ENCODE measurements at places on chromosomes 6 and 20. TPM values are rescaled to one million over a fixed set of nuclear protein-coding genes. Genes with fewer than 3 reads are reported as not detected.
A peak's percentile ranks its signal among the peaks of the same experiment; 100 is the strongest.

- peak; percentile 48 for DNase-seq
These were observed 35.2 kb upstream of the ZSCAN23 start for GRCh38 chr6:28478518-28478917.

DNA sequence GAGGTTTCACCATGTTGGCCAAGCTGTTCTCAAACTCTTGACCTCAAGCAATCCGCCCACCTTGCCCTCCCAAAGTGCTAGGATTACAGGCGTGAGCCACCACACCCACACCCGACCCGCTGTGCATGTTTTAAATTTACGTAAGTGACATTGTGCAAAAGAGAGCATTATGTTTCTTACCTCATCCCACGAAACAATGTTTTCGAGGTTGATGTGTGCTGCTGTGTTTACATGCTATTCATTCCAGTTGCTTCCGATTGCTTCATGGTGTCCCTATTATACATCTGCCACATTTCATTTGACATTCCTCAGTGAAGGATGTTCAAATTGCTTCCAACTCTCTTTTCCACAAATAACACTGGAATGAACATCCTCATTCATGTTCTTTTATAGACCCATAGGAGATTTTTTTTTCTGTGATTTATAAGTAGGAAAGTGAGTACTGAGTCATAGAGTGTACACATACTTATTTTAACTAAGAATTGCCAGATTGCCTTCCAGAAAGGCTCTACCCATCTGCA, 403.9 kb upstream of the JARID2 start:
- peak; percentile 15 for DNase-seq

GRCh38 chr6:378958-379409, 12.6 kb upstream of the IRF4 start:
- DNase-seq = peak; percentile 2

DNA sequence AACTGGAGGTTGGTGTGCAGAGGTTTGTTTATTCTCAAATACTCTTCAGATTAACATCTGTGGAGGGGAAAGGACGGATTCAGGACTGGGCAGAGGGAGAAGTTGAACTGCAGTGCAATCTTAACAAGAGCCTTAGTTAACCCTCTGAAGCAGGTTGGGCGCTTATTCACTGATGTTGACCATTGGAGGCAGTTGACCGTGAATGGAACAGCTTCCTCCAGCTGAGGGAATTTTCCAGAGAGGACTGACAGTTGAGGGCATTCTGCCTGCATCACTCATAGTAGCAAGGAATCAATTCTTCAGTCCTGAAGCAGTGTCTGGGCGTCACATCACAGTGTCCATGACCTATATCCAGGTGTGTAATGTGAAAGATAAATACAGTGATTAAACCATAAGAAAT, 80.9 kb downstream of the PLCB4 start:
- no peak for DNase-seq

DNA sequence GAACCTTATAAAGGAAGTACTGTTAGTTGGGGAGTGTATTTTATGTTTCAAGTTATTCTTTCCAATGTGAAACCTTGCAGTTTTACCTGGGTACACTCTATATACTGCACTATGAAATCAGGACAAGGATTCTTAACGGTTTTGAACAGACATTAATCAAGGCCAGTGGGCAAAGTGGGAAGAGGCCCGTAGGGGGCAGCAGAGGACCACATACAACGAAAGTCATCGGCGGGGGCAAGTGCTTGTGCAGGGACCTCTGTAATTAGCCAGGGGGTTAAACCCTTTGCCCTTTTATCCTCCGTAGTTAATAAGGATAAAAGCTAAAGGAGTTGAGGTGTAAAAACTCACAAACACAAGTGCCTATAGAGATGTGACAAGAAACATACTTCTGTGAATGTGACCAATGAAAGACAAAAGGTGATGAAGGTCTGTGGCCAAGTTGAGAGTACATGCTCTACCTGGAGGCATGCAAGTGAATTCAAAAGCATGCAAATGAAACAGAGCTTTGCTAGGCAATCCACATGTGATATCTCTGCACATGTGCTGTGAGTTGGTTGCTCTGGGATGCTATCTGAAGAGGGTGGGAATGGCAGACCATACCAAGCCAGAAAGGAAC, 392.7 kb upstream of the MAN1A1 start:
- DNase-seq = peak; percentile 48

DNA sequence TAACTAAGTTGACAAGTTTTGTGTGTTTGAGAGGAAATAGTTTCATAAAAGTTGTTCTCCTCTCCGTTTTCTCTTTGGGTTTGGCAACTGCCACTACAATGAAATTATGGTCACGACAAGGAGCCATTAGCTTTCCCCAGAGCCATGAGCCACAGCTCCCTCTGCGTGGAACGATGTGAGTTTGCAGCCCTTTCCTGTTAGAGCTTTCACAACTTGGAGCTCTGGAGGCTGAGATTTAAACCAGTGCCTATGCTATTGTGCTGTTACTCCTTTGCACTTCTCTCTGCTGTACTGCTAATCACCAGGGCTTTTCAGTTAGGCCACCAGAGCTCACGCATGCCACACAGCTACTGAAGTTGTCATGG, 29.3 kb upstream of the TXNDC5 start:
- DNase-seq = no peak

- peak; percentile 69 for DNase-seq
These were observed 1.6 kb downstream of the PRDM1 start for GRCh38 chr6:106087548-106088325.

- DNase-seq = no peak
These were observed 494 bp downstream of the RHAG start for GRCh38 chr6:49635978-49636712.

GRCh38 chr20:12014276-12014675, 96.6 kb downstream of the BTBD3 start:
- DNase-seq = no peak

- DNase-seq = peak; percentile 57
These were observed 110.3 kb downstream of the CARMIL1 start for GRCh38 chr6:25389471-25389870.

GRCh38 chr20:51634257-51634656, 91.7 kb upstream of the NFATC2 start:
- no peak for DNase-seq

GRCh38 chr6:162973980-162974379, 246.2 kb downstream of the PACRG start:
- DNase-seq = no peak

- no peak for DNase-seq
These were observed 10.5 kb downstream of the RPS6KA2 start for GRCh38 chr6:166616261-166617238.

DNA sequence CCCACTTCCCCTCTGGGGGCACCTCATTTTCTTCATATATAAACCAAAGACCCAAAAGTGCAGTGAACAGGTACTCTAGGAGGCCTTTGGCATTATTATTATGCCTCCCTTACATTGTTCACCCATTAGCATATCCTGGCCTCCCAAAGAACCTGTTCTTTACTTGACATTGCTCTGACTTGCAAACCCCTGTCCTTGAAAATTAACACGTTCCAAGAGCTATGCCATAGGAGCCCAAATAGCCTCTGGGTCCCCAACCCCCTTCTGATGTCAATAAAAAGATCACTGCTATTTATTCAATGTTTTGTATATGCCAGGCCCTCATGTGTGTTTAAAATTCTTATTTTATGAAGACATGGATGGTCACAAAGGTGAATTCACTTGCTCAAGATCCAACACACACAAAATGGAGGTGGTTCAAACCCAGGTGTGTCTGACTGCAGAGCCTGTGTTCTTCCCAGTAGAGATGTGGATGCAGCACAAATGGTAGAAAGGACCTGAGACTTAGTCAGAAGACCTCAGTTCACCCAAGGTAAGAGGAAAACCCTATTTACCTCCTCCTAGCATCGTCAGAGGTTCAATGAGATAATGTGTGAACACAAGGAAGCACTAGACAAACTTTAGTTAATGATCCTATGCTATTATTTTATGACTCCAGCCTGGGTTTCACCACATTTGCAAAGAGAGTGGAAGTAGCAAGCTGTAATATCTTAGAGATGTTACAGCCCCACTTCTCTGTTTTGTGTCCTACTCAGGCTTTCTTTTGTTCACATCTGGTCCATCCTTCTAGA, 36.6 kb downstream of the BCL2L1 start:
- no peak for DNase-seq

- peak; percentile 49 for DNase-seq
These were observed 174.4 kb upstream of the RIN2 start for GRCh38 chr20:19583532-19584175.

DNA sequence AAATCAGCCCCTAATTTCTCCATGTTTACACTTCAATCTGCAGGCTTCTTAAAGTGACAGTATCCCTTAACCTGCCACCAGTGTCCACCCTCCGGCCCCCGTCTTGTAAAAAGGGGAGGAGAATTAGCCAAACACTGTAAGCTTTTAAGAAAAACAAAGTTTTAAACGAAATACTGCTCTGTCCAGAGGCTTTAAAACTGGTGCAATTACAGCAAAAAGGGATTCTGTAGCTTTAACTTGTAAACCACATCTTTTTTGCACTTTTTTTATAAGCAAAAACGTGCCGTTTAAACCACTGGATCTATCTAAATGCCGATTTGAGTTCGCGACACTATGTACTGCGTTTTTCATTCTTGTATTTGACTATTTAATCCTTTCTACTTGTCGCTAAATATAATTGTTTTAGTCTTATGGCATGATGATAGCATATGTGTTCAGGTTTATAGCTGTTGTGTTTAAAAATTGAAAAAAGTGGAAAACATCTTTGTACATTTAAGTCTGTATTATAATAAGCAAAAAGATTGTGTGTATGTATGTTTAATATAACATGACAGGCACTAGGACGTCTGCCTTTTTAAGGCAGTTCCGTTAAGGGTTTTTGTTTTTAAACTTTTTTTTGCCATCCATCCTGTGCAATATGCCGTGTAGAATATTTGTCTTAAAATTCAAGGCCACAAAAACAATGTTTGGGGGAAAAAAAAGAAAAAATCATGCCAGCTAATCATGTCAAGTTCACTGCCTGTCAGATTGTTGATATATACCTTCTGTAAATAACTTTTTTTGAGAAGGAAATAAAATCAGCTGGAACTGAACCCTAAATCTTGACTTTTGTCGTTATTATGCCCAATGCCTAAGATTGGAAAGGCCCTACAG, 4.5 kb downstream of the SOX4 start:
- DNase-seq = no peak

- peak; percentile 91 for DNase-seq
These were observed 34.9 kb downstream of the ANGPT4 start for GRCh38 chr20:881051-881782.

DNA sequence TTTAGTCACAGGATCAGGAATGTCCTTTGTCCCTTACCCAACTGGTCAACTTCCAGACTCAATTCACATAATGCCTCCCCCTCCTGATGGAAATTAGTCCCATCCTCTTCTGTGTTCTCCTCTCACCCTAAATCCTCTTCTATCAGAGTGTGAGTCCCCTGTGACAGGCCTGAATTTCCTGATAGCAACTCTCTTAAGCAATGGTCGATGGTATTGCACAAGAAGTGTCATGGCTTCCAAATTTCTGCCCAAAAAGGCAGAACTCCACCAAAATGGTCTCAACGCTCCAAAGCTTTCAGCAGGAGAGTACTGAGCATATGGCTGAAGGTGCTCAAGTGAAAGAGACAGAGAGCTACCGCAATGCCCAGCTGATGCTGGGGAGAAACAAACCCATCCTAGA, 2.4 kb downstream of the PREP start:
- no peak for DNase-seq

- no peak for DNase-seq
These were observed 115.3 kb upstream of the SPACA1 start for GRCh38 chr6:87932361-87932760.

DNA sequence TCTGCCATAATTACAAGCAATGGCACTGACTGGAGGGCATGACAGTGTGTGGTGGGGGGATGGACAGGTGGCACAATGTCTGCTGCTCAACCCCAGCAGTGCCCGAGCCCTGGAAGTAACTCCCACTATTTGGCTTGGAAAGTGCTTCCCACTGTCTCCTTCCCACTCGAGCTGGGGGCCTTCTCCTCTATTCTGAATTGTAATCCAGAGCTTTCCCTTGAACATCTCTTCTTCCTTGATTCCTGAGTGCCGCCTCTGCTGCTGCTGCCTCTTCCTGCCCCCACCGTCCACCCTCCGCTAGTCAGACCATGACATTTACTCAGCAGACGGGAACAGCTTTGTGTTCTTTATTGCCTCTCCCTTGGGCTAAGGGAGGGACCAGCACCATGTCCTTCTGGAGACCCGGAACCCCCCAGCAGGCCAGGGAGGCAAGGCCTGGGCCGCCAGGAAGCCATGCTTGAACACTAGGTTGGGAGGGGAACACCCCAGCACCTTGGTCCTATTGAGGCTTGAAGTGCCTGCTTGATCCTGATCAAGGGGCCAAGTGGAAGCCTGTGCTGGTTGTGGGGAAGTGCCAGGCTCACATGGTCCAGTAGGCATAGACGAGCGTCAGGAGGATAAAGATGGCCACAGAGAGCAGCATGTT, 17.0 kb downstream of the CCDC167 start:
- DNase-seq = no peak

- no peak for DNase-seq
These were observed 10.3 kb upstream of the ADGRG6 start for GRCh38 chr6:142291512-142291911.

DNA sequence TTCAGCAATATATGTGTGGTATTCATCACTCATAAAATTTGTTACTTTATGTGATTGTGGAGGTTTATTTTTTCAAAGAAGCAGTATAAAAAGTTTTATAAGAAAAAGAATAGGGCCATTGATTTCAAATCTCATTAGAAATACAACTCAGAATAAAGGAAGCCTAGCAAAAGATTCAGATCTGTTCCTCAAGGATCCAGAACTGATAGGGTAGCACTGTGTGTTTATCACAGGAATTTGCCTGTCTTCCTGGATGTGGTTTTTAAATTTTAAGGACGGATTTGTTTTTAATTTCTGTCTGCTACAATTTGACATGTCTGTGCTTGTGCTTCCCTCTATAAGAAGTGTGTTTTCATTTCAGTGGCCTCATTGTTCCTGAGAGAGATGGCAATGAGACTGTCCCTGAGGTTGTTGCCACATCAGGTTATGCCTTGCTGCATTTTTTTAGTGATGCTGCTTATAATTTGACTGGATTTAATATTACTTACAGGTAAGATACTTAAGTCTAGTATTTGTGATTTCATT, 74.6 kb downstream of the ATRN start:
- no peak for DNase-seq

- DNase-seq = no peak
These were observed 43.8 kb downstream of the TAF4 start for GRCh38 chr20:62021793-62022385.

DNA sequence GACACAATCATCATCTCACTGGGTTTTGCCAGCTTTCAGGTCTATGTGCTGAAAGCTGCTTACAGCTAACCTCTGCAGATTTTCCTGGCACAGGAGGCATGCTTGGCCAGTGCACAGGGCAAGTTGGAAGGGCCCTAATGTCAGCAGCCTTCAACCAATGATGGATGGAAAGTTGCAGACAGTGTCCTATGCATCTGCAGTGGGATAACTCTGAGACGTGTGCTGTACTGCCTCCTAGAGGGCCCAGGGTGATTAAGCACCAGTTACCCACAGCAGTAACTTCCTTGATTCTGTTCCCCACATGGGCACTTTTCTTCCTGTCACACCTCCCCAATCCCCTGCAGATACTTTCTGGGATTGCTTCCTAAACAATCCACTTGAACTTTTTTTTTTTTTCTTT, 38.6 kb downstream of the OVOL2 start:
- no peak for DNase-seq

GRCh38 chr6:90347411-90347851, 50.8 kb upstream of the BACH2 start:
- DNase-seq = peak; percentile 27

The ATXN1 gene
- 10.3 TPM for total RNA-seq

The BPIFA1 gene
- not detected for total RNA-seq

The SF3B5 gene
- total RNA-seq = 168 TPM

The CEP57L1 gene
- total RNA-seq = 25.5 TPM

The NRSN1 gene
- total RNA-seq = not detected

The C6orf141 gene
- 6.5 TPM for total RNA-seq

The SALL4 gene
- not detected for total RNA-seq

The EPHA7 gene
- 0.03 TPM for total RNA-seq

The SDC4 gene
- total RNA-seq = 53.4 TPM

The NELFE gene
- 116 TPM for total RNA-seq

The COL10A1 gene
- not detected for total RNA-seq

Data from HT1080 (cell line).